ENCODE measurements at places on chromosomes 2 and 18.
A peak's percentile ranks its signal among the peaks of the same experiment; 100 is the strongest.

GRCh38 chr2:59390581-59390980 is 1149.5 kb upstream of the FANCL start:
- no peak for DNase-seq

DNA sequence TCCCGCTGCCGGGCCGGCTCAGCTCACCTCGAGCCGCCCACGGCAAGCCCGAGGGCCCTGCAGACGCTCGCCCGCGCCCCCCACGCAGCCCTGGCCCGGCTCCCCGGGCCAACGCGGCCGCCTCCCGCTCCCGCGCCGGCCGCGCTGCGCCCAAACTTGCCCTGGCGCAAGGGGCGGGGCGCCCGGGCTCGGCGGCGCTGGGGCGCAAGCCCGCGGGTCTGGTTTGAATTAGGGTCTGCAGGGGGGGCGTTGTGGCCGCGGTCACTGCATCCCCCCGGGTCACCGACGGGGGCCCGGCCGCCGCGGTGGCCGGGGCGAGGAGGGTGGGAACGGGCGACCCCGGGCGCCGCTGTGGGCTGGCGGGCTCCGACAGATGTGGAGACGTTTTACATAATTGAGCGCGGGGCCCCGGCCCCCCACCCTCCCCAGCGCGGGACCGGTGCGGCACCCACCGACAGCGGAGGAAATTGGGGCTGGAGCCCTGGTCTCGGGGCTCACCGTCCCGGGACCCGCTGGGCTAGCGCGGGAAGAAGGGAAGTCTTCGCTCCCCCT is 690 bp downstream of the SDC1 start:
- no peak for DNase-seq

- DNase-seq = no peak
Measured at GRCh38 chr2:178506949-178507348, 26.7 kb downstream of the PLEKHA3 start.

DNA sequence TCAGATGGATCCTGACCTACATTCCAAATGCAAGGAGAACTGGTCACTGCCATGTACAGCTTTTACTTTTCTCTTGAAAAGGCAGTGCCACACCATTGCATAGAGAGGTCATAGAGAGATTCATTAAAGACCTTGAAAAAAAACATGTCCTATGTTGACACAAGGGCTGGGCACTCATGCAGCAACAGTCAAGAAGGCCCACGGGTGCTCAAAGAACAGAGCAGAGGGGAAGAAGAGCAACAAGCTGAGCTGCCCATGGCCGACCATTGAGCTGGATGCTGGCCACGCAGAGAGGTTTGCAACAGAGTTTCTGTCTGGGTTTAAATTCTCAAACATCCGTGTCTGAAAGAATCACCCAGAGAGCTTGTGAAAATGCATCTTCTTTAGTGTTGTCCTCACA is 99.1 kb downstream of the ADD2 start:
- no peak for DNase-seq

DNA sequence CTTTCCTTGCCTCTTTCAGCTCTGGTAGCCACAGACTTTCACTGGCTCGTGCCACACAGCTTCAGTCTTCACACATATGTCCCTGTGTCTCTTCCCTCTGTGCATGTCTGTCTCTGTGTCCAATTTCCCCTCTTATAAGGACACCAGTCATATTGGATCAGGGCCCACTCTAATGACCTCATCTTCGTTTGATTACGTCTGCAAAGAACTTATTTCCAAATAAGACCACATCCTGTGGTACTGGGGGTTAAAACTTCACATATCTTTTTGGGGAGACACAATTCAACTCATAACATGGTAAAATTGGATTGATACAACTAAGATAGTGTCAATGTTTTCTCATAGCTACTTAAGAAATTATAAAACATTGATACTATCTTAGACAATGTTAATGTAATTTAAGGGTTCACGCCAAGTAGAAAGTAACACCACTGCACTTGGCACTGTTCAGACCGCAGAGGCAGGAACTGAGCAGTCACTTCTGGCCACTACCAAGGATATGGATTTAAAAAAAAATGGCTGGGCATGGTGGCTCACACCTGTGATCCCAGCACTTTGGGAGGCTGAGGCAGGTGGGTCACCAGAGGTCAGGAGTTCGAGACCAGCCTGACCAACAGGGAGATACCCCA is 119.6 kb upstream of the EPAS1 start:
- no peak for DNase-seq

GRCh38 chr2:226716126-226716525 is 83.5 kb downstream of the IRS1 start:
- no peak for DNase-seq

- no peak for DNase-seq
Measured at GRCh38 chr18:10270151-10270571, 184.3 kb upstream of the APCDD1 start.

DNA sequence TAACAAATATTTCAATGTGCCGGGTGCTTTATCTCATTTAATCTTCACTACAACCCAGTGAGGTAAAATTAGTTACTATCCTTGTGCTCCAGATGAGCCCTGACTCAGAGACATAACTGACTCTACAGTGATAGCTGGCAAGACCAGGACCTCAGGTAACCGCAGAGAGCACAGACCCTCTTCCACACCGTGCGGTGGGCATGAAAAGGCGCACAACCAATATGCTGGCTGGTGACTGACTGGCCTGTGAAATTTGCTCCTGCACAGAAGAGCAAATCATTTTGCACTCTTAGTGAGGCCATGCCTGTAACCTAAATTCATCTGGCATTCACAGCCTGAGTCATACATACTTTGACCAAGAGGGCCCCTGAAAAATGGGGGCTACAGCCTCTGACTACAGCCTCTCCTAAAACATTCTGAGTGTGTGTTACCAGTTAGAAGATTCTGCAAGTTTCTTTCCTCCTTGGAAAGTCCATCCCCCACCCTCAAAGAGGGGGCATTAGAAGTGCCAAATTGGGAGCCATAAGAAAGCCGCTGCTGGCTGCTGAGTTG is 22.4 kb upstream of the MSGN1 start:
- DNase-seq = no peak

- DNase-seq = no peak
Measured at GRCh38 chr2:240324312-240325015, 111.0 kb upstream of the GPC1 start.

DNA sequence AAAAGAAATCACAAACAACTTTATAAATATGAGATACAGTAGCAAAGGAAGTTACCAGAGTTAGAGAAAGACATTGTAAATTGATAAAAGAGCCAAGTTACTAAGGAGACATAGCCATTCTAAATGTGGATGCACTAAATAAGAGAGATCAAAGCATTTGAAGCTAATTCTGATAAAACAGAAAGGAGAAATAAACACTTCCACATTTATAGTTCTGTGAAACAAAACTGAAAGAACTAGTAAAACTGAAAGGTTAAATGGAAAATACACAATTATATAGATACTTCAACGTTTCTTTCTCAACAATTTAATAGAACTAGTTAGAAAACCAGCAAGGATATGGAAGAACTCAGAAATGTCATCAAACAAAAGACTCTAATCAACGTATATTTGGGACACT is 309.0 kb upstream of the CDH2 start:
- DNase-seq = no peak

GRCh38 chr2:221546505-221547225 is 25.4 kb downstream of the EPHA4 start:
- DNase-seq = no peak

DNA sequence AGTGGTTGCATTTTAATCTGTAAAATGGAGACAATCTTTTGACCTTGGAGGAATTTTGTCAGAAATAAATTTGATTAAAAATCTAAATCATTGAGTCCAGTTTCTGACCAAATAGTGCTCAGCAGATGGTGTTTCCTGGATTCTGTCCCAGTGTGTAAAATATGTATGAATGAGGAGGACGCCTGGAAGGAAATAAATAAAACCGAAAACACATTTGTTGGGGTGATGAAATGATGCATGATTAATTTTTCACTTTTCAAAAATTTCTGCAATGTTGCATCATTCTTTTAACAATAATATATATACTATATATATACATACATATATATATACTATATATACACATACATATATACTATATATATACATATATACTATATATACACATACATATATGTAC is 261.1 kb upstream of the TRIB2 start:
- no peak for DNase-seq

GRCh38 chr2:55134316-55134706 is 84.1 kb upstream of the RTN4 start:
- no peak for DNase-seq

- no peak for DNase-seq
Measured at GRCh38 chr2:101704046-101704466, 6.5 kb downstream of the MAP4K4 start.

DNA sequence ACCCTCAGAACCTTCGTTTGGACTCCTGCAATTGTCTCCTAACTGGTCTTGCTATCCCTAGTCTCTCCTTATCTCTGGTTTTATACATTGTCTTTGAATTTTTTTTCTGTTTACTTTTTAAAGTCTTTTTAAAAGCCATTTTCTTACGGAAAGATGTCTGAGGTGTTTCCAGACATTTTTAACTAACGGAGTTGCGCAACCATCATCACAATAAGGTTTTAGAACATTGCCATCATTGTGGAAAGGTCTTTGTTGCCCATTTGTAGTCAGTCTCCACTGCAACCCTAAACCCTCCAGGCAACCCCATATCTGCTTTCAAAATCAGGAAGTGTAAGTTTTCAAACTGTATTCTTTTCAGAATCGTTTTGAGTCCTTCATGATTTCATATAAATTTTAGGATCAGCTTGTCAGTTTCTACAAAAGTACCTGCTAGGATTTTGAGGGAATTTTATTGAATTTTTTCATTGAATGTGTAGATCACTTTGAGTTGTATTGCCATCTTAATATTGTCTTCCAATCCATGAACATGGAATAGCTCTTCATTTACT is 46.3 kb downstream of the ANKRD12 start:
- no peak for DNase-seq

- peak; percentile 81 for DNase-seq
Measured at GRCh38 chr18:24397694-24398368, at the start of gene OSBPL1A. TSS of gene OSBPL1A (minus strand) at chr18:24397824. CDS start at chr18:24377533, 20,291 bp downstream.

DNA sequence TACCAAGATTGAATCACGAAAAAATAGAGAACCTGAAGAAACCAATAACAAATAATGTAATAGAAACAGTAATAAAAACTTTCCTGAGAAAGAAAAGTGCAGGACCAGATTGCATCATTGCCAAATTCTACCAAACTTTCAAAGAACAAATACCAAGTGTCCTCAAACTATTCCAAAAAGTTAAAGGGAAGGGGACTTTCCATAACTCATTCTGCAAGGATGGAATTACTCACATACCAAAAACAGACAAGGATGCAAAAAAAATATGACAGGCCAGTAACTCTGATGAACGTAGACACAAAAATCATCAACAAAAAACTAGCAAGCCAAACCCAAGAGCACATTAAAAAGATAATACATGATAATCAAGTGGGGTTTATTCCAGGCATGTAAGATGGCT is 172.3 kb upstream of the SLC35G4 start:
- DNase-seq = no peak

DNA sequence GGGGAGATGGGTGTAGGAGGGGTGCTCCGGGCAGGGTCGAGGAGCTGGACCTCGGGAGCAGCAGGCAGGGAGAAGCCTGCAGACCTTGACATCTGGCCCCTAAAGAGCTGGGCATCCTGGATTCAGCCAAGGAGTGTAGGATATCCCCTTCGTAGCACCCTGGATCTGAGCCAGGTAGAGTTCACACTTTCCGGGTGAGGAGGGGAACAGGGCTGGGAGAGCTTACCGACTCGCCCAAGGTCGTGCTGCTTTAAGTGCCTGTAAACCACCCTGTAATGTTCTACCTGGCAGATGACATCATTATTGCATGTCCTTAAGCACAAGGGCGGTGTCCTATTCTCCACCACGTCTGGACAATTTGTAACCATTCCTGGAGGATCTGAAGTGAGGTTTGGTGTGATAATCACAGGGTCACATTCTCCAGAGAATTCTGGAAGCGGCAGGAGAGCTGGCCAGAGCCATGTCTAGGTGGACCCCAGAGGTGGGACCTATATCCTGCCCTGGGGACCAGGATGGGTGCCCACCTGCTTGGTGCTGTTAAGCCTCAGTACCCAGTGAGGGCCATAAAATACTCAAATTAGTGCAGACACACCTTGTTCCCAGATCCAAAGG is 14.6 kb downstream of the ITM2C start:
- no peak for DNase-seq

GRCh38 chr2:150062416-150062815 is 425.1 kb downstream of the RND3 start:
- DNase-seq = no peak

DNA sequence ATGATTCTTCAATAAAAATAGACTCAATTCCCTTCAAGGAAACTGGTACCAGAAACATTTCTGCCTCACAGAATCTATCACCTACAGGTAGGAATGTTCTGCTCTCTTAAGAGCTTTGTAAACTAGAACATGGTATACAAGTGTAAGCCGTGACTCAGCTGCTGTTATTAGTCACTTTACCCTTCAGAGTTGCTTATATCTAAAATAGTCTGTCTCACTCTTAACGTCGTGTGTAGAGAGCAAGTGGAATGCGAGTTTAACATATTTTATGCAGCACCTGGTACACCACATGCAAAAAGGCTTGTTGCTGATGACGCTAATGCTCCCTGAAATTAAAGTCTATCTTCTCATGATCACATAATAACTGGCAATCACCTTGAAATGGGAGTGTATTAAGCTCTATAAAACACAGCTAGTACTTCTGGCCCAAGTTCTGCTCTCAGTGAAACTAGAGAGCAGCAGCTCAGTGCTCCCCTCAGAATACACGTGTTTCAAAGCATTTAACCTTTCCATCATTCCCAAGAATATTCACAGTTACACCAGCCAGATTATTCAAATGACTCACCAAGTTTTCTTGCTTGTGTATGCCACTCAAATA is 420.0 kb downstream of the ZEB2 start:
- no peak for DNase-seq

DNA sequence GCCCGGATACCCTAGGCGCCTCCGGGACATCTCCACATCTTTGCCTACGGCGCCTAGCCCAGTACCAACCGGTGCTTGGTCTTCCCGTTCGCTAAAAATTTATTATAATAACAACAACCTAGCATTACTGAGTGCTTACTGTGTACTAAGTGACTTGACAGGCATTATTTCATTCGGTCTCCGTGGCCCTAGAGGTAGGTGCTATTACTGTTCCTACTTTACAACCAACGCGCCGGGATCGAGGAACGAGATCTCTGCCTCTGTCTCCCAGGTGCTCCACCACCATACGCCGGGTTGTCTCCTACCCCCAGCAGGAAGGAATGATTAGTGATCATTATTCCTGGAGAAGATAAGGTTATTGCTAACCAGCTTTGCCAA is 657 bp upstream of the BIN1 start:
- DNase-seq = no peak

DNA sequence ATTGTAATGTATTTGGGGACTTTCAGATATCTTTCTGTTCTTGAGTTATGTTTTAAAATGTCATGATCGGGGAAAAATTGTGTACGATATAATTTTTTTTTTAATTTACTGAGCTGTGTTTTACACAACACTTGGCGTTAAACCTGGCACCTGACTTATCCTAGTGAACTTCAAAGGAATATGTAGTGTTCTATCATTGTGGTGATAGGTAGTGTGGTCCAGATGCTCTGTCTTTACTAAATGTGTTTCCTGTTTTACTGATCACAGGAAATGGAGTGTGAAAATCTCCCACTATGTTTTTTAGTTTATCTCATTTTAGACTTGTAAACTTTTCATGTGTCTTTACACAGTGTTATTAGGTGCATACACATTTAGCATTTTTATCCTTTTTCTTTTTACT is 98.0 kb downstream of the SLC5A7 start:
- no peak for DNase-seq

Data from hypothalamus (tissue), 51 donors.